Testis (tissue), 5 donors: ENCODE measurements at places on chromosomes 16 and 17. TPM values are rescaled to one million over a fixed set of nuclear protein-coding genes. Genes with fewer than 3 reads are reported as not detected.

GRCh38 chr16:26550111-26550610 is 516.6 kb upstream of the C16orf82 start:
- DNase-seq = no peak

DNA sequence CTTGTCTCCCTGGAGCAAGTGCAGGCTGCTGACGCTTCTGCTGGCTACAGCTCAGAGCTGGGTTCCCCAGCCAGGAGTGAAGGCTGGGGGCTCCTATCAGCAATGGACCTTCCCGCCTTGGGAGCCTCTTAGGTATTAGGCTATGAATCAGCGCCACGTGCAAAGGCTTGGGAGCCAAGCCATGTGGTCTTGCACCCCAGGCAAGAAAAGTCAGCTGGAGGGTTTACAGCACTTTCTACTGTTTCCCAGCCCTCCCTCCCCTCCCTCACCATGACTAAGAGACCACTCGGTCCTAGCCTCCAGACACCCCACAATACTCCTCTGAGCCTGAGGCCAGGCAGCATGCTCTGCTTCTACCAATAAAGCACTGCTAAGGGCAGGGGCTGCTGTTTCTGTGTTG is 12.3 kb downstream of the EPX start:
- no peak for DNase-seq

CES3 gene
- 4.5 TPM for total RNA-seq

- DNase-seq = no peak
These were observed 251.4 kb upstream of the RPL38 start for GRCh38 chr17:73952082-73952479.

DNA sequence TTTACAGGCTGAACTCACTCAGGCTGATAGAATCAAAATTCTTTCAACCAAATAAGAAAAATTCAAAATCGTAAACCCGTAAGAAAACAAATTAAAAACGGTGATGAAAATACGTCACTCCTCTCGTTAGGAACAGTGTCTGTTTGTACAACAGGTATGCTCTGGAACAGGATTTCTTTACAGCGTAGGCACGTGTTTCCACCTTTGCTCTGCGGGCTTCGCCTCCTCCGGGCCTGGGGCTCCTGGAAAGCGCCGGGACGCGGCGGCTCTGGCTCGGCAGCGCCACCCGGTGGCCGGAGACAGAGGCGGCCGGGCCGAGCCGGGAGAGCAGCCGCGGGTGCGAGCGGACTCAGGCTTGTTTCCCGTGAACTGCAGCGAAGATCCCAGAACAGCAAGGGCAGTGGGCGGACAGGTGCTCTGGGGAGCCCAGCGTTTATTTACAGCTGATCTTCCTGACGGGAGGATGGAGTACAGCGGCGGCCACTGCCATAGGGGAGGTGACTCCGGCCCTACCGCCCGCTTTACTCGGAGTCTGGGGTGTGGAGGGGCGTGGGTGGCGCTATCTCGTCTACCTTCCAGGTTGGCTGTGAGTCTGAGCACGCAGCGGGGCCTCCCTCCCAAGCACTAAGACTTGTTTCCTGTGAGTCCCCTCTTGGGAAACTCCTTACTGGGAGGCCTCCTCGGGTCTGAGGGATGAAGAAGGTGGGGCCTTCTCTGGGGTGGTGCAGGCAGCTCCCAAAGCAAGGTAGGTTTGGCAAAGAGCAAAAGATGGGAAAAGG is 40.5 kb upstream of the ATP2A3 start:
- peak; percentile 64 for DNase-seq

GRCh38 chr16:9437115-9437514 is 345.7 kb downstream of the HAPSTR1 start:
- peak; percentile 31 for DNase-seq

DNA sequence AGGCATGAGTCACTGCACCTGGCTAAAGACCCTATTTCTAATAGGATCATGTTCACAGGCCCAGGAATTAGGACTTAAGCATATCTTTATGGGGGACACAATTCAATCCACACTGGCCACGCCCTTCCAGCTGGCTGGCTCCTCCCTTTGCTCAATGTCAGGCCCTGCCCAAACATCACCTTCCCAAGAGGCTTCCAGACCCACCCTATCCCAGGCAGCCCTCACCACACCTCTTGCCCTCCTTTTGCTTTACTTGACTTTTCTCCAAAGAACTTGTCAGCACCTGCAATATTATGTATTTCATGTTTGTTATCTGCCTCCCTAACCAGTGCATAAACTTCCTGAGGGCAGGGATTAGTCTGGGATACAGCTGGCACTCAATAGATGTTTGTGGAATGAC is 109.6 kb upstream of the CDH5 start:
- DNase-seq = no peak

- DNase-seq = no peak
These were observed 143.7 kb downstream of the PMP22 start for GRCh38 chr17:15121426-15121825.

TMEM114 gene
- not detected for total RNA-seq

FBXW10 gene
- total RNA-seq = 8.9 TPM

GRCh38 chr16:84254062-84254461 is 14.2 kb upstream of the KCNG4 start:
- no peak for DNase-seq

COL1A1 gene
- 35.1 TPM for total RNA-seq

SRR gene
- 16.9 TPM for total RNA-seq

DNA sequence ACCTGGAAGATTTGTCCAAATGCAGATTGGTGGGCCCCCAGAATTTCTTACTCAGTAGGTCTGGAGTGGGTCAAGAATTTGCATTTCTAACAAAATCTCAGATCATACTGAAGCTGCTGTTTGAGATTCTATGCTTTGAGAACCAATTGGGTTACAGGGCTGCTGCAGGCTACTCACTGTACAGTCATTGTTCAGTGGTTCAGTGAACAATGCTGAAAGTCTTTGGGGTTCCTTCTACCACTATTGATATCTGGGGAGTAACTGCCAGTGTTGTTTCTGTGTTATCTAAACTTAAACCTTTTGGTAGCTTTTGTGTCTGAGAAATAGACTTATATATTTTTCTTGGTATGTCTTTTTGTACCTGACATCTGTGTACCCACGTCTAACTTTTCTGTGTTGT is 187.5 kb downstream of the TANC2 start:
- DNase-seq = no peak
